ENCODE measurements at places on chromosomes 12 and 14.

DNA sequence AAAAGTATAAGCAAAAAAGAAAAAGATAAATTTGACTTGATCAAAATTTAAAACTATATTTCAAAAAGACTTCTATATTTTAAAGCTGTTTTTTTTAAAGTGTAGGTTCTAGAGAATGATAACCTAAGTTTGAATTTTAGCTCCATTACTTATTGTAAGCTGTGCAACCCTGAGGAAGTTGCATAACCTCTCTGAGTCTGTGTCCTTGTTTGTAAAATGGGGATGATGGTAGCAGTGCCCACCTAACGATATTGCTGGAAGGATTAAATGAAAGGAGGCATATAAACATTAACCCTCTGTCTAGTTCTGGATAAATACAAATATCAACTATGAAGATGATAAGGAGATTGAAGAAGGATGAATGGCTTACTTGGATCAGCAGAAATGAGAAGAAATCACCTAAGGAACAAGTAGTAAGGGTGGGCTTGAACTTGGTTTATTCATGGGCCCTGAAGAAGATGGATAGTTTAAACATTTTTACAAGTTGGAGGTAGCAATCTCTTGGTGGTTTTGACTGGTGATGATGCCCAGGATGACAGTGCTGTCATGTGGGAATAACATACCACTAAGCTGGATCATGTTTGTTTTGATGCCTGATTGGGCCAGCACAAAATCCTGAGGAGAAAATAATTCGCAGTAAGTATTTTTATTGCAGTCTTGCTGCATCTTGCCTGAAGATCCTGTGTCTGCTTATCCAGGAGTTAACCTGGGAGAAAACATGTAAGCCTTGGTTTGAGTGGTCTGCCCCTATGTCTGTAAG, 35.0 kb downstream of the TXNRD1 start:
- no peak for DNase-seq

- DNase-seq, result no peak
Observed at GRCh38 chr14:76089575-76089974, 62.1 kb upstream of the GPATCH2L start.

GRCh38 chr12:127130506-127131124, 1136.4 kb upstream of the TMEM132C start:
- DNase-seq, result no peak

DNA sequence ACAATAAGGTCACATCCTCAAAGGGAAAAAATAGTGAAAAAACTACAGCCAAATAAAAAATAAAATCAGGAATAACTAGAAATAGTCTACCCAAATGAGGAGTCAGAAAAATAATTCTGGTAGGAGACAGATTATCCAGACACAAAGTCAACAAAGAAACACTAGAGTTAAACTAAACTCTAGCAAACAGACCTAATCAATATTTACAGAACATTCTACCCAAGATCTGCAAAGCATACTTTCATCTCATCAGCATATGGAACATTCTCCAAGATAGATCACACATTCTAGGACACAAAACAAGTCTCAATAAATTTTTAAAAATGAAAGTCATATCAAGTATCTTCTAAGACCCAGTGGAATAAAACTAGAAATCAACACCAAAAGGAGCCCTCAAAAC, 20.4 kb upstream of the TSPAN8 start:
- no peak for DNase-seq

DNA sequence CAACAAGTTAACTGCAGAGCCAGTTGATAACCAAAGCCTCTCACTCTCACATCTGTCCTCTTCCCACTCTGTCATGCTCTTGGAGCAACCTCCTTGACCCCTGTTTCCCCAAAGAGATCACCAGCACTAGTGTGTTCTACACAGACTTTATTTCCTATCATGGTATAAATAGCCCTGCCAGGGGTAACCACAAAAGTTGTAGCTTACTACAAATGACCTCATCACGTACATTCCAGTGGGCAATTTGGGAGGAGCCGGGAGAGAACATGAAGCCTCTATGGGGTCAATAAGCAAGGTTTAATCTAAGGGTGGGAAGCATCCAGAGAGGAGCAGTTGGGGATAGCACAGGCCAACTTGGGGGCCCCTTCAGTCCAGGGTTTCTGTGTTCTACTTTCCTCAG, 186.5 kb downstream of the KCNA5 start:
- no peak for DNase-seq

GRCh38 chr12:113299619-113300237, 35.2 kb downstream of the SLC8B1 start:
- DNase-seq, result no peak

GRCh38 chr14:65206448-65207096, 104.3 kb upstream of the MAX start:
- peak; percentile 29 for DNase-seq

GRCh38 chr12:92292016-92292415, 146.4 kb upstream of the BTG1 start:
- no peak for DNase-seq

GRCh38 chr12:49014547-49014946, 4.0 kb downstream of the PRKAG1 start:
- DNase-seq, result no peak

DNA sequence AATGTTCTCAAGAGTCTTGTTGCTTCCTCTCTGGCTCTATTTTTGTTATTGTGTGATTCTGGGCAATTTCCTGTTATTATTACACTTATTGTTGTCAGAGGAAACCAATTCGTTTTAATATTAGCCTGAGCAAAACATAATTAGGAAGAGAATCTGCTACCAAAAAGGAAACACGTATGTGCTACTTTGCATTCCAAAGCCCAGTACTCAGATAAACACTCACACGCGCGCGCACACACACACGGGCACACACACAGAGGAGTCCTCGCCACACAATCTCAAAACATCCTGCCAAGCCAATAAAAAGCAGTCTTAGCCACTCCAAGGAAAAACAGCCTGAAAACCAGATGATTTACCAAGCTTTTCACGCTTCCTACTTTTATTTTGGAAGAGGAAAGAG, 400.7 kb downstream of the NUAK1 start:
- no peak for DNase-seq

- no peak for DNase-seq
Observed at GRCh38 chr14:19754172-19754571, 10.8 kb downstream of the OR4Q3 start.

GRCh38 chr12:110782094-110782493, 39.4 kb upstream of the PPP1CC start:
- no peak for DNase-seq

DNA sequence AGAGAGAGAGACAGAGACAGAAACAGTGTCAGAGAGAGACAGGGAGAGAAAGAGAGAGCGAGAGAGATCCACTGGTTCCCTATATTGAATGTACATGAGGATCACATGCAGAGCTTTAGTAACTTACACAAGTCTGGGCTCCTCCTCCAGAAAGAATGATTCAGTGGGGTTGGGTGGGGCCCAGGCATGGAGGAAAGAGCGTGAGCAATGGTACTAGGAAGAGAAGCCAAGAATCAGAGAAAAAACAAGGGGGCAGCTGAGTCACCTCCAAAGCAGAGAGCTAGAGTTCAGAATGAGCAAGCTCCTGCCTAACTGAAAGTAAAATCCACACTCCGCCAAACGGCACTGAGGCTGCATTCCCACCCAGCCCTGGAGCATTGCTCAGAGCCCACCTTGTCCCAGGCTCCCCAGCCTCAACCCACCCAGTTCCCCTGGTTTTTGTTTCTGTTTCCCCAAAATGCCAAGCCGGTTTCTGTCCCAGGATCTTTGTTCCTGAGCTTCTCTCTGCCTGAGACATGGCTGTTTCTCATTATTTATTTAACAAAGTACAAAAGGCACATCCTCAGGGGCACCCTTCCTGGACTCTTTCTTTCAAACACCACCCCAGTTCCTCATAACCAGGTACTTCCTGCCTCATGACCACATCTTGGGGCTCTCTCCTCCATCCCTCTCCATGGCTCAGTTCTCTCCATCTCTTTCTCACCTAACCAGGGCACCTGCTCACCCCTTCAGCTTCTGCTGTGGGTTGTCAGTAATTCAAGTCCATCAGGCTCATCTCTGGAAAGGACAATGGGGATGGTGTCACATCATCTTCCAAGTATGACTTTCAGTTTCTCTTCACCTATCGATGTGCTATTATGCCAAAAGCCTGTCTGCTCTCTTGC, 670.3 kb upstream of the TBX3 start:
- DNase-seq, result no peak

GRCh38 chr14:24032727-24033418, 18.9 kb upstream of the CARMIL3 start:
- DNase-seq, result no peak
